ENCODE measurements at places on chromosomes 7 and 10.

- DNase-seq = no peak
These were observed 57.4 kb downstream of the CXCL12 start for GRCh38 chr10:44327461-44327860.

DNA sequence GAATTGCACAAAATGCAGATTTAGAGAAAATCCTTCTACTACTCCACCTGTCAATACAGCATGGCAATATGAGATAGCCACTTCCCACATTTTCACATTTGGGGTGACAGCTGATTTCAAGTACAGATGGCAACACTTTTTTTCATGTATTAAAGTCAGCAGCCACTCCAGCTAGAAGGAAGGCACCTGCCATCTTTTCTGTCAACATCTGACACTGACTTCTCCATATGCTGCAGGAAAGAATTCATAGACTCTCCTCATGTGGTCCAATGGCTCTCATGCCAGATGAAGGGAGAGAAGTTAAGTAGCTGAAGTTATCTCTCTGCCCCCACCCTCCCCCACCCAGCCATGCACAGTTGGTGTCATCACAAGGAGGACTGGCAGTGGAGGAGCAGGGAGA, 912.0 kb downstream of the SORCS1 start:
- no peak for DNase-seq

DNA sequence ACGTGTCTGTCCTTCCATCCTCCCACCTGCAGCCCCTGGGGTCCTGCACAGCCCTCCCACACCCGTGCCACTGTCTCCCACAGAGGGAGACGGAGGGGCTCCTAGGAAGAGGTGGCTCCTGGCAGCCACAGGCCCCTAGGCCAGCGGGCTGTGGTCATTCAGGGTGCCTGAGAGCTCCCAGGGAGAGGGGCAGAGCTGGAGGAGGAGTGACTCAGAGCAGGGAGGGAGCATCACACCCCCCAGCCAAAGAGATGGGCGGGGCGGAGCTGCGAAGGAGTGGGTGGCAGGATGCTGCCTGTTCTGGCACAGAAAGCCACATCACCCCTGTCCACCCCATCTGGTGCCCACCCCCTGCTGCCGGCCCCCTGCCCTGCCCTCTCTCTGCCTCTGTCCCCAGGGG, 50.5 kb downstream of the STK32C start:
- peak; percentile 15 for DNase-seq

GRCh38 chr7:121755286-121755685, 117.7 kb upstream of the PTPRZ1 start:
- DNase-seq = no peak

- no peak for DNase-seq
These were observed 583.5 kb downstream of the PARD3 start for GRCh38 chr10:34231441-34232180.

GRCh38 chr7:47453093-47454061, 128.5 kb downstream of the TNS3 start:
- DNase-seq = no peak

GRCh38 chr7:163298-163695, 29.1 kb upstream of the FAM20C start:
- DNase-seq = no peak

GRCh38 chr7:92836489-92836999, at the start of gene CDK6:
CDK6 (minus strand) TSS chr7:92836573; CDS start chr7:92833323, 3,250 bp downstream.
- DNase-seq = peak; percentile 77

DNA sequence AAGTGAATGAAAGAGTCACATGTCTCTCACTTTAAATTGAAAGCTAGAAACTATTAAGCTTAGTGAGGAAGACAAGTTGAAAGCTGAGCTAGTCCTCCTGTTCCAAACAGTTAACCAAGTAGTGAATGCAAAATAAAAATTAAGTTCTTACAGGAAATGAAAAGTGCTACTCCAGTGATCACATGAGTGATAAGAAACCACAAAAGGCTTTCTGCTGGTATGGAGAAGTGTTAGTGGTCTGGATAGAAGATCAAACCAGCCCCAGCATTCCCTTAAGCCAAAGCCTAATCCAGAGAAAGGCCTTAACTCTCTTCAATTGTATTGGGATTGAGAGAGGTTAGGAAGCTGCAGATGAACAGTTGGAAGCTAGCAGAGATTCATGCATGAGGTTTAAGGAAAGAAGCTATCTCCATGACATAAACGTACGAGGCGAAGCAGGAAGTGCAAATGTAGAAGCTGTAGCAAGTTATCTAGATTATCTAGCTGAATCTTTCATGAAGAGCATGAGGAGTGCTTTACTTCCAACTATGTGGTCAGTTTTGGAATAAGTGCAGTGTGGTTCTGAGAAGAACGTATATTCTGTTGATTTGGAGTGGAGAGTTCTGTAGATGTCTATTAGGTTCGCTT, 261.6 kb downstream of the MDFIC start:
- no peak for DNase-seq

DNA sequence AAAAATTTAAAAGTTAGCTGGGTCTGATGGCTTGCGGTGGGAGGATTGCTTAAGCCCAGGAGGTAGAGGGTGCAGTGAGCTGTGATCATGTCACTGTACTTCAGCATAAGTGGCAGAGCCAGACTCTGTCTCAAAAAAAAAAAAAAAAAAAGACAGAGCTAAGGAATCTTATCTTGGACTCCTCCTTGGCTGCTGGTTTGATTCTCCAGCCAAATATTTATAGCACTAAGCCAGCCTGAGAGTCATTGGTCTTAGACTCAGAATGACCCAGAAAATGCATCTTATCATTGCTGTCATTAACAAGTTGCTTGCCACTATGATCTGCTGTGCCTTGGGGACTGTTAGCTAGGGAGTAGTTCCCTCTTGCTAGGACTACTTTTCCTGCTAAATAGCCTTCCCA, 164.7 kb downstream of the GNAT3 start:
- DNase-seq = no peak

DNA sequence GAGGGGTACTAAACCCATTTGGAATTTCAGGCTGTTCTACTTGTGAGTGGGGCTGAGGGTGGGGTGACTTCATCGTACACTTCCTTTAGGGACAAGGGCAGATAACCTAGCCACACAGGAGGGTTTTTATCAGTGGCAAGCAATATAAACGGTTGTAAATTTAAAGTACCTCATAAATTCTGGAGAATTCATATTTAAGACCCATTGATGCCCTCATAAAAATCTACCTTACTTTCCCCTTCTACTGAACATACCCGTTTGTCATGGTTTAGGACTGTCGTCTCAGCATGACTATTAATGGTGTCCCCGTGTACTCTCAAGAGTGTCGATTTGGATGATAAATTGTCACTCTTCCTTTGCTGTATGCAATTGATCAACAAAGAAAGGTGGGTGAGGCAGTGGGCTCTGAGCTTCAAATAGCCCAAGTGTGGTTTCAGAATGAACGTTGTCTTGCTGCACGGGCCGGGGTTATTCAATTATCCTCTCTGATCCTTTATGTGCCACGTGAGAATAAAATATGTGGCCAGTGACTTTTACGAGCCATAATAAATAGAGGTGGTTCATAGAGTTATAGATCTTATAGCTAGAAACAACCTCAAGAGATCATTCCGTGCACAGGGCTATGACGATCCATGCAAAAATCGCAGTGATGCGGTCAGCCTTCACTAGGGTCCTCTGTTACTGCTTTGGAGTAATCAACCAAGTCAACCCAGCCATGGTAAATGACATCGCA, 82.2 kb downstream of the FAM107B start:
- no peak for DNase-seq

GRCh38 chr7:116899308-116899707, 36.9 kb downstream of the CAPZA2 start:
- no peak for DNase-seq

- no peak for DNase-seq
These were observed 121.5 kb downstream of the POLR1F start for GRCh38 chr7:19587291-19587690.

- peak; percentile 73 for DNase-seq
These were observed 311.7 kb downstream of the GATA3 start for GRCh38 chr10:8365935-8366911.

GRCh38 chr10:64867501-64867962, 1346.3 kb downstream of the REEP3 start:
- DNase-seq = no peak

DNA sequence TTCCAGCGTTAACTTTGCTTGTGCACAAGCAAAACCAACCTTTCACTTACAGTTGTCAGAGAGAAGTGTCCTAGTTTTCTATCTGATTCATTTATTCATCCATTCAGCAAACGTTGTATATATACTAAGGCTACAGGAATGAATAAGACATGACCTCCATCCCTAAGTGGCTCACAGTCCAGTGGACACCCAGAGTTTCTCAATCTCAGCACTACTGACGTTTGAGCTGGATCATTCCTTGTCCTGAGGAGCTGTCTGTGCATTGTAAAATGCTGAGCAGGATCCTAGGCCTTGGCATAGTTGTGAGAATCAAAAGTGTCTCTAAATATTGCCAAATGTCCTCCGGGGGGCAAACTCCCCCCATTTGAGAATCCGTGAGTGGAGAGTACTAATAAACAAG, 166.7 kb upstream of the PRKCQ start:
- DNase-seq = no peak

DNA sequence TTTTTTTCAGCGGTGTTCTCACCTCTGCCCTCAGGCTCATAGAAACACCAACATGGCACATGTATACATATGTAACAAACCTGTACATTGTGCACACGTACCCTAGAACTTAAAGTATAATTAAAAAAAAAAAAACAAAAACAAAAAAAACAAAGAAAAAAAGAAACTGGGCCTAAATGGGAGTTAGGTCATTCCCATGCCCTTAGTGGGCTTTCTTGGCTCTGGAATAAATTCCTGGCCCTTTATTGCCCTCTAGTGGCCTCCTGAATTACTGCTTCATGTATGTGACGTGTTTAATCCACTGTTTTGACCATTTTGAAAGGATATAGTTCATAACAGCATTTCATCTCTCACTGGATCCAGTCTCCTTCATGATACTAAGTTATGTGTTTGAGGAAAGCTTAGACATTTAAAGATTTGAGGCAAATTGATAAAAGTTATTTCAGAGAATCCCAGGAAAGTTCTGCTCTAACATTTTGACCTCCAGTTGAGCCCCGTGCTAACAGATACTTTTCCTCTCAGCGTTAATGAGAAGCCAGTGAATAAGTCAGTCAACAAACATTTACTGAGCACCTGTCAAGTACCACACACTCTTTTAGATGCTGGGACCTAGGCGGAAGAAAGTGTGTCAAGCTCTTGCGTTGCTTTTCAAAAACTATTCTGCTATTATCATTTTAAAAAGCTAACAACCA, 54.7 kb upstream of the SYPL1 start:
- DNase-seq = no peak

GRCh38 chr10:103745341-103746247, 109.8 kb downstream of the SH3PXD2A start:
- DNase-seq = peak; percentile 80

DNA sequence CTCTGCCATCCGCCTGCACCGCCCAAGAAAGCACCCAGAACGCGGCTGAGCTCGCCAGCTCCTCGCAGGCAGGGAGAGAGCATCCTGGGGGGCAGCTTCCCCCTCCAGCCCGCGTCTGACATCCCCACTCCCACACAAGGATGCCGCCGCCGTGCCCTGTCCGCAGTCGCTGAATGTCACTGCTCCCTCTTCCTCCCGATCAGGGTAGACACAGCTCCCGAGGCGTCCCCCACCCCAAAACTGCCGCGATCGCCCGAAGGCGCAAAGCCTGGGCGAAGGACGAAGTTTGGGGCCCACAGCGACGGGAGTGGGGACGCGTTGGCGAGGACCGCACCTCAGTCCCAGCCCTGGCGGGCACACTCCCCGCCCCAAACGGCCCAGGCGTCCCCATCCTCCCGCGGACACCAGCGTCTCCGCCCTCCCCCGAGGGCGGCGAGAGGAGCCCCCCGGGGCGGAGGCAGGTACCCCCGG, 1.5 kb upstream of the KAT6B start:
- peak; percentile 54 for DNase-seq

DNA sequence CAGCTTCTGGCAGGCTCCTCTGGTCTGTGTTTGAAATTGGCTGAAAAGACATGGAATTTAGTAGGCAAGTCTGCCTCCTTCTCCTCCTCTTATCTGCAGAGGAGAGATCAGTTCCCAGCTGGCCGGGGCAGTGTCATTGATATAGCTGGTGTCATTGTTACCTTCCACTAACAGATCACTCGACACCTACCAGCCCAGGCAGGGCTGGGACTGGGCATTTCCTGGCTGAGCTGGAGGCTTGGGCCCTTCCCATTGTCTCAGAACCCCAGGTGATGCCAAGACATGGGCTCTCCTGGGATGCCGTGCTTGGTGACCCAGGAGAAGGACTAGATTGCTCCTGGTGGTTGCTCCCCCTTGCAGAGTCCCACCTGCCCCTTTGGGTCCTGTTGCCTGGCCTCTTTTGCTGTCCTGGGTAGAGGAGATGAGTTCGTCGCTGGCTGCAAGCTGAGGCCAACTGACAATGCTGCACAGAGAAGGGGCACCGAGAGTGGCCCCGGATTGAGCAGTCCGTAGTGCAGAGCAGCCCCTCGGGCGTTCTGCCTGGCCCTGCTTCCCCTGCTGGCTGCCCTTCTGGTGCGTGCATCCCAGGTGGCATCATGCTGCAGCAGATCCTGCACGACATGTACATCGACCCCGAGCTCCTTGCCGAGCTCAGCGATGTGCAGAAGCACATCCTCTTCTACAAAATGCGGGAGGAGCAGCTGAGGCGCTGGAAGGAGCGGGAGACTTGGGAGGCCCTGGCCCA, at the start of gene SH2D4B:
SH2D4B (plus strand) TSS at position 167 of the 745 bp plus-strand sequence; CDS start at position 597, 430 bp downstream.
- no peak for DNase-seq

- DNase-seq = no peak
These were observed 12.6 kb upstream of the CNPY1 start for GRCh38 chr7:155558961-155559360.

- no peak for DNase-seq
These were observed 76.8 kb downstream of the ADK start for GRCh38 chr10:74227697-74228424.

GRCh38 chr7:158103378-158103777, 484.2 kb downstream of the PTPRN2 start:
- no peak for DNase-seq

- DNase-seq = no peak
These were observed 2.7 kb downstream of the PRSS37 start for GRCh38 chr7:141838581-141838980.

- DNase-seq = no peak
These were observed 1.3 kb downstream of the FAS start for GRCh38 chr10:88991899-88992320.

DNA sequence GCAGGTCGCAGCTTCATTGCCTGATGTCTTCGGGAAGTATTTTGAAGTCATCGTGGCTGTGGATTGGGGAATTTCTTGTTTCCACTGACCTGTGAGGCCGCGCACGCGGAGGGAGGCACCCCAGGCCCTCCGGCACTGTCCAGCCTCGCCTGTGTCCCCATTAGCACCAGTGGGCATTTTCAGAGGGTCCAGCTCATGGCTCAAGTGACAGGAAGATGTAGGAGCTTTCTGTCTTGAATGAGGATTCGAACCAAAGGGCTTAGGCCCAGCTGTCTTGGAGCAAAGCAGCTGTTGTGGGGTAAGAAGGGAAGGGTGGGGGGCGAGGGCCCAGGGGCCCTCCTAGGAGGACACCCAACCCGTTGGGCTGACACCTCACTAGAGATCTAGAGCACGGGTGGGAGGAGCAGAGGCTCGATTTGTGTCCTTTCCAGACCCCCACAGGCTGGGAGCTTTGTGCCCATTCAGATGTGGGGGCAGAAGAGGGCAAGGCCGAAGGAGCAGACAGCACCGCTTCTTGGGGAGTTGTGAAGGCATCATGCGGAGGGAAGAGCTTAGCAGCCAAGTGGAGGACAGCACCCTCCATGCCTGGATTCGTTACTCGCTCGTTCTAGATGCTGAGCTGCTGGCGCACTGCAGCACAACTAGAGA, 914 bp downstream of the ZNF37A start:
- DNase-seq = no peak

- no peak for DNase-seq
These were observed 101.3 kb upstream of the CACUL1 start for GRCh38 chr10:118856106-118856505.

- DNase-seq = no peak
These were observed 3.2 kb downstream of the FIS1 start for GRCh38 chr7:101241443-101242349.

Data from activated naive CD4-positive, alpha-beta T cell treated with Interleukin-2 at 50 U/mL for 16 hours (primary cell).